PC-9 (cell line): ENCODE measurements at places on chromosomes 2 and 18. TPM values are rescaled to one million over a fixed set of nuclear protein-coding genes. Genes with fewer than 3 reads are reported as not detected.

- DNase-seq = no peak
These were observed 273.1 kb downstream of the TSN start for GRCh38 chr2:122028371-122029100.

DNA sequence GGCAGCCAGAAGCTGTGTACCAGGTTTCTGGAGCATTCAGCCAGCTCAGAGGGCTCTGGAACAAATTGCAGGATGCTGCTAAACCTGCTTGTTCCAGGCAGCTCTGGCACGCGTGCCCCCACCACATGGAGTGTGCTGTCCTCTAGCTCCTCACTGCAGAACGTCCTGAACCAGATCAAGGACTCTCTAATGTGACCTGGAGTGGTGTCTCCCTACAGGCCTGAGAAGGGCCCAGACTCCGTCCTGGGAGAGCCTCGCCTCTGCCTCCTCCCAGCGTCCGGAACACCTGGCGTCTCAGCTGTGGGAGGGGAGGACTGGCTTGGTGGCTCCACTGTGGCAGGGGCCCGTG is 115.6 kb upstream of the GPC1 start:
- DNase-seq = no peak

- DNase-seq = no peak
These were observed 426.7 kb upstream of the PKDCC start for GRCh38 chr2:41621095-41621494.

DNA sequence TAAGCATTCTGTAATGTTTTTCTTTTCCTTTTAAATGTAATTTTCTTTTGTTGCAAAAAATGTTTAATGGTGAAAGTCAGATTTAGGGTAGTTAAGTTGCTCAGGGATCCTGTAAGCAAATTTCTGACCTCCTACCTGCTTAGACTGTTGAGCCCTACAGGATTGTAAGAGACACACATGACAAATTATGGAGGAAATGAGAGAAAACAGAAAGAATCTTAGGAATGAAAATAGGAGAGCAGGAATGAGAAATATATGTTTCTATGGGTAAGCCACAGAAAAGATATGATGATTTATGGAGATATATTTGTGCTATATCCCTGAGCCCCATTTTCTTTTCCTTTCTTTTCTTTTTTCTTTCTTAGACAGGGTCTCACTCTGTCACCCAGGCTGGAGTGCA is 28.3 kb downstream of the CYBRD1 start:
- DNase-seq = no peak

DNA sequence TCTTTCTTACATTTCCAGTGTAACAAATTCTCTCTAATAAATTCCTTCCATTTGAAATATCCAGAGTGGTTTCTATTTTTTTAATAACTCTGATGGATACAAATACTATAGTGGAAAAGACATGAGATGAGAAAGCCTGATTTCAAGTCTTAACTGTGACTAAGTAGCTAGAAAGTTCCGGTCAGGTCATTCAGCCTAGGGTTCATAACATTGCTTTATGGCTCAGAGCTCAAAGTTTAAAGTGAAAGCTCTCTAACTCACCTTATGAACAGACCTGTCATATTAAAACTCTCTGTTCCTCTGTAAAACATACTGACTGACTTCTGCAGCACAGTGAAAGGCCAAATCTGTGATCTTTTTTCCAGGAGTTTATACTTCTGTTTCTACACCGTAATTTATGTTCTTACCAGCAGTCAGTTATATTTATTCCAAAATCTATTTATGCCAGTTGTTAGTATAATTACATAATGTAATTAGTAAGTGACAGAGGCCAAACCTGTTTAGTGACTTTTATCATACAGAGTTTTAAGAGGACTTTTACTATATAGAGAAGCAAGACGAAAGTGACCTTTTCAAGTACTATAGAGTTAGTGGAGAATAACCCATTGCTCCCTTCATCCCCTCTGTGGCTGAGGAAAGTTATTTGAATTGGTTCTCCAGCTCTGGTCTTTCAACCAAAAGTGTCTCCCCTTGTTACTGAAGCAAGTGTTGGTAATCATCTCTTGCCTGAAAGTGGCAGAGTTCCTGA is 118.8 kb upstream of the PDE1A start:
- DNase-seq = no peak

DNA sequence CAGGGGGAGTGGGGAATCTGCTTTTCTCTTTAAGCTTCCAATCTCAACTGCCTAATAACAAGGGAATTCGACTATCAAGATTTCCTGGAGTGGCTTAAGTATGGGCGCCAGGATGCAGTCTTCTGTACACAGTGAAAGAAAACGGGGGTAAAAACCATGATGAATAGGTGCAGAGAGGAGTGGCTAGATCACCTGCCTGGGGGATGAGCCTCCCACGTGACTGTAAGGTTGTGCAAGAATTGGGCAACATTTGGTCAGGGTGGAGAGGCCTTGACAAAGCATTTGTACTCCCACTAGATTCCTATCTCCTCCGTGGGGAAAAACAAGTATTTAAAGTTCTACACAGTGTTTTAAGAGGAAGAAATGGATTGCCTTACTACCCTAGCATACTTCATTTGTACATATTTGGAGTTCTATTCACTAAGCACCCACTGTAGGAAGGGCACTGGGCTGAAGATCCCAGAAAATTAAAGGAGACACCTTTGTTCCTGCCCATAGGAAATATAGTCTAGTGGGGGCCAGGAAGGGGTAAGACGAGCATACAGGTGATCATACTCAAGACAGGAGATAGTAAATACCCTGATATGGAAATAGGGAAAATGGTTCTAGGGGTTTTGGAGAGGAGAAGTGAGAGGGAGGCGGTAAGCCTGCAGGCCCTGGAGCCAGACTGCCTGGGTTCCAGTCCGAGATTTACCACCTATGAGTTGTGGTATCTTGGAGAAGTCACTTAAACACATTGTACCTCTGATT is 29.2 kb downstream of the EPAS1 start:
- DNase-seq = peak; percentile 74

DNA sequence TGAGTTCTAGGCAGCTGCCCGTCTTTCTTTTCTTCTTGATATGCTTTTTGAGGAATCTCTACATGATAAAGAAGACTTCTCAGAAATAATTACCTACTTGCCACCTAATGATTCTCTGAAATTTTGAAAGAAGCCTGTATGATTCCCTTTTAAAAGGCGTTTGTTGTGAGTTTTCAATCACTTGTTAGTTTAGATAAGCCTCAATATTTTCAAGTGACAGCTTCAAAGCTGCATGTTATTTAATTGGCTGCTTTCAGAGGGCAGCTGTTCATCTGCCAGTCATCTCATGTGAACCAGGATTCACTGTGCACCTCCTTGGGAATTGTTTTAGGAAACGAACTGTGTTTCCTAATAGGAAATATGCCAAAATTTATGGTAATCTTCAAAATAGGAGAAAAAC is 938.1 kb downstream of the CPS1 start:
- DNase-seq = no peak

- peak; percentile 21 for DNase-seq
These were observed 288.5 kb downstream of the PDE11A start for GRCh38 chr2:177783835-177784744.

DNA sequence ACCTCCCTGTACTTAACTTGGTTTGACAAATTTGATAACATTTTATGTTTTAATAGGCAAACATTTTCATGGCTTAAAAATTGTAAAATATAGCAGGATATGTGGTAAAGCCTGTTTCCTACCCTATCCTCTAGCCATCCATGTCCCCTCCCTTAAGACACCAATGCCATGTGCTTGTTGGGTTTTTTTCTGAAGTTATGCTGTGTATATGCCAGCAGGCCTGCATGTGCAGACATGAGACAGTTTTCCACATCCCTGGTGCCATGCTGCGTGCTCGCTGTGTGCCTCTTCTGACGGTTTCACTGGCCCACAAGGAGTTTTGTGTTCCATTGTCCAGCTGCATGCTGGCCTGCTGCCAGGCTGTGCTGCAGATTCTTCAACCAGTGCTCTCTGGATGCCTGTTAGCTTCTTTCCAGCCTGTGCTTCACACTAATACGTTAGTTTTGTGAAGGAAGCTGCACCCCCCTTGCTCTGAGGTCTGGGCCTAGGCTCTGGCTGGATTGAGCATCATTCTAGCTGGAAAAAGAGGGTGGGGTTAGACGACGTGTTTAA is 16.9 kb downstream of the INPP4A start:
- no peak for DNase-seq

DNA sequence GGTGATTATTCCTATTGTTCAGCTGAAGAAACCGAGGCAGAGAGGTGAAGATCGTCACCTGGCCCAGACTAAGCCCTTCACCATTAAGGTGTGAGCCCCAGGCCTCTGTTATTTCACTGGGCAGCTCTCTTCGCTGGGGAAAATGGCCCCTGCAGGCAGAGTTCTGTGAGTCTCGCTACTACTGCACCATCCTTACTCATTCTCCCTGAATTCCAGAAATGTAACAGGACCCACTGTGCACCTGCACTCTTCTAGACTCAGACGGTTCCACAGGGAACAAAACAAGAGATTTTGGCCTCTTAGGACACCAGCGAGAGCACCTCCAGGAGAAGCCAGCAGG is 147.7 kb upstream of the GLI2 start:
- DNase-seq = no peak

- DNase-seq = no peak
These were observed 23.8 kb upstream of the SLC38A11 start for GRCh38 chr2:164979113-164979512.

- DNase-seq = no peak
These were observed 228.6 kb downstream of the EPHA4 start for GRCh38 chr2:221343524-221343923.

- no peak for DNase-seq
These were observed 8.0 kb upstream of the TMEM177 start for GRCh38 chr2:119671016-119671415.

GRCh38 chr2:55511508-55512124 is 7.9 kb upstream of the CFAP36 start:
- DNase-seq = peak; percentile 10

GRCh38 chr2:46171411-46171953 is 125.7 kb upstream of the EPAS1 start:
- DNase-seq = peak; percentile 47

DNA sequence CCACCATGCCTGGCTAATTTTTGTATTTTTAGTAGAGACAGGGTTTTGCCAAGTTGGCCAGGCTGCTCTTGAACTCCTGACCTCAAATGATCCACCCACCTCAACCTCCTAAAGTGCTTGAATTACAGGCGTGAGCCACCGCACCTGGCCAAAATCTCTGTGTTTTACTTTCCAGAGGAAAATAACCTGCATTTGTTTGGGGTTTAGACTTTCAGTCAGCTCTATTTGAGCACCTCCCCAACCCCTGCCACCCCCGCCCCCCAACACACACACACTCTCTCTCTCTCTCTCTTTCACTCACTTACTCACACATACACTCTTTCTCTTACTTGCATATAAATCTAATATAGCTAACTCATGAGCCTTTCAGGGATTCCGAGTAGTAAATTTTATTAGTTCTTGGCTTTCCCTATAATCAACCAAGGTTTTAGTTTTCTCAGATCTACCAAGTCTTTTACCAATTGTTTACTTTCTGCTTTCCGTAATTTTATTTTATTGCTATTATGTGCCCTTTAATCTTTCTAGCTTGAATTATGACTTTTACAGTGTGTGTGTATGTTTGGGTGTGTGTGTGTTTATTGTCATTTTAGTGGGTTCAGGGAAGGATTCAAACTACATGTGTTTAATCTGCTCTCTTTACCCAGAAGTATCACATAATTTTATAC is 24.5 kb downstream of the MFSD6 start:
- DNase-seq = no peak

DNA sequence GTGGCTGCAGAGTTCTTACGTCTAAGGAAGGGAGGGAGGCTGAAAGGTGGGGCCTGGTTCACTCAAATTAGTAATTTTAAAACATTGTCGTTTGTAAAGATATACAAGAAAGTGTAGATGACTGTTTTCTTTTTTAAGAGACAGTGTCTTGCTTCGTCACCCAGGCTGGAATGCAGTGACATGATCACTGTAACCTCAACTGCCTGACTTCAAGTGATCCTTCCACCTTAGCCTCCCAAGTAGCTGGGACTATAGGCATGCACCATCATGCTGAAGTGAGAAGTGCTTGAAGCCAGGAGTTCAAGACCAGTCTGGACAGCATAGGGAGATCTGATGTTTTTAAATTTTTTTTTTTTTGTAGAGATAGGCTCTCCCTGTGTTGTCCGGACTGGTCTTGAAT is 52.9 kb downstream of the HNRNPLL start:
- no peak for DNase-seq

GRCh38 chr18:58275176-58275575 is 231.2 kb downstream of the NEDD4L start:
- DNase-seq = no peak

DNA sequence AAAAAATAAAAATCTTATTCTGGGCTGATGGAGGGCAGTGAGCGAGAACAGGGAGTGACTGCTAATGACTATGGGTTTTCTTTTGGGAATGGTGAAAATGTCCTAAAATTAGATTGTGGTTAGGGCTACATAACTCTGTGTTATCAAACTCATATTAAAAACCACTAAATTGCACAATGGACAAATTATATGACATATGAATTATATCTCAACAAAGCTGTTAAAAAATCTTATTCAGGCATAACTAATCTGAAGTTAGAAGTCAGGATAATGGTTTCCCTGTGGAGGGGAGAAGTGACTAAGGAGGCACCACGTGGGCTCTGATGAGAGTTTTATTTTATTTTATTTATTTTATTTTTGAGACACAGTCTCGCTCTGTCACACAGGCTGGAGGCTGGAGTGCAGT is 32.1 kb upstream of the DPP4 start:
- DNase-seq = no peak

DNA sequence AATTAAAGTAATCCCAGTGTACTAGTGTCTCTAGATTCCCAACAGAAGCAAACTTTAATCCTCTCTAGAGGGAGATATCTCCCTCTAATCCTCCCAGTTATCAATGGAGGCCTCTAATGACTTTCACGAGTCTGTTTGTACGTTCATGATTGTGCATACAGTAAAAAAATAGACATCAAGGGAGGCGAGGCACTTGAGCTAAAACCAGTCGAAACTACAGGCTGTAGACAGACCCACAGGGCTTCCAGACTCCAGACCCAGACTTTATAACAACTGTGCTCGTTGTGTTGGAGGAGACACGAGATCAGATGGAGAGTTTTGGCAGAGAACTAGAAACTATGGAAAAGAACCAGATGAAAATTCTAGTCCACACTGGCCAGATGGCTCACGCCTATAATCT is 7.0 kb downstream of the DGKD start:
- DNase-seq = no peak

- DNase-seq = no peak
These were observed 24.3 kb upstream of the STPG4 start for GRCh38 chr2:47179388-47179787.

GRCh38 chr18:58609536-58609993 is 19.3 kb downstream of the ALPK2 start:
- no peak for DNase-seq

- DNase-seq = no peak
These were observed 108.7 kb upstream of the HDAC4 start for GRCh38 chr2:239509373-239510143.

ARHGAP15 gene
- total RNA-seq = not detected in 2 replicates

KIAA2012 gene
- not detected in 2 replicates for total RNA-seq

HNMT gene
- 16.6 TPM in 2 replicates for total RNA-seq

CPO gene
- total RNA-seq = not detected in 2 replicates

SLC9A4 gene
- 0.85 and 1.1 TPM in 2 replicates for total RNA-seq

BABAM2 gene
- total RNA-seq = 45.9 and 46.1 TPM in 2 replicates

PDE1A gene
- total RNA-seq = 0.11 and 0.30 TPM in 2 replicates

CNDP1 gene
- not detected in 2 replicates for total RNA-seq

CFLAR gene
- total RNA-seq = 75.4 and 99.1 TPM in 2 replicates

MBD2 gene
- total RNA-seq = 72.0 and 80.9 TPM in 2 replicates

SH3RF3 gene
- total RNA-seq = 4.9 and 6.1 TPM in 2 replicates
